ENCODE measurements at places on chromosomes 16 and 17.

GRCh38 chr17:28335959-28336871 is 654 bp downstream of the TNFAIP1 start:
- DNase-seq = no peak

DNA sequence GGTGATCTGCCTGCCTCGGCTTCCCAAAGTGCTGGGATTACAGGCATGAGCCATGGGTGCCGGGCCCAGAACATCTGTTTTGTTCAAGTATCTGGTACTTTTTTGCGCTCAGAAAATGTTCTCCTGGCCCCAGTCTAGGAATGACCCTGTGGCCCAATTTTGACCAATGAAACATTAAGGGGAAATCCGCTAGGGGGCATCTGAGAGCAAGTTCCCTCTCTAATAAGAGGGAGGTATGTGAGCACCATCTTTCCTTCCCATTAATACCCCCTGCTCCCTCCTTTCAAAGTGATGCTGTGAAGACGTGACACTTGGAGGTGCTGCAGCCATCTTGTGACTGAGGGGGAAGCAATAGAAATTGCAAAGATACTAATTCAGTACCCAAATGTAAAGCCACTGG is 16.5 kb upstream of the CLEC3A start:
- DNase-seq = no peak

DNA sequence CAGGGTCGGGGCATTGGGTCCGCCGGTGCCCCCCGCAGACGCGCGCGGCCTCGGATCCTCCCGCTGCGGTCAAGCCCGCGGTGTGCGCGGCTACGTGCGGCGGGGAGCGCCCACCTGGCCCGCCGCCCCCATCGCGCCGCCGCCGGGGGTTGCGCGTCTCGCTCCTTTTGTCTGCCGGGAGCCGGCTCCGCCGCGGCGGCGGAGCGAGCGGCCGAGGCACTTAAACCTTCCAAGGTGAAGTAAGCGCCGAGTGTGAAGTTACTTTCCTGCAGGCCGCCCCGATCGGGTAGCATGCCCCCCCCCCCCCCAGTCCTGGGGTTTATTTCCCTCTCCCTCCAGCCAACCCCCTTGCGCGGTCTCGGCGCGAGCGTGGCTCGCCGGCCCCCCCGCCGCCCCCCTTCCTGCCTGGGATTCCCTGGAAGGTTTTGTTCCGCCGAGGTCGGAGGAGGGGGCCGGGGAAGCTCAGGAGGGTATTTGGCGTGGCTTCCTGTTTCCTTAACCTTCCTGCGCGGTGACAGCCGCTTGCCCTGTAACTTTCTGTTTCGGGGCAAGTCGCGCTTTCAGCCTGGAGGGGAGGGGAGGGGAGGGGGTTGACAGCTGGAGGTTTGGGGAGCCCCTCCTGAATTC is 56.6 kb upstream of the GSE1 start:
- DNase-seq = peak; percentile 34

GRCh38 chr16:23642246-23642774 is 1.0 kb downstream of the DCTN5 start:
- no peak for DNase-seq

- DNase-seq = no peak
These were observed 5.1 kb upstream of the NPTX1 start for GRCh38 chr17:80481284-80482057.
